Stimulated activated CD4-positive, alpha-beta T cell treated with anti-CD3 and anti-CD28 coated beads, TNF-alpha, amount 100 ng/mL, for 48 hours (primary cell): ENCODE measurements at places on chromosomes 5 and 9.

DNA sequence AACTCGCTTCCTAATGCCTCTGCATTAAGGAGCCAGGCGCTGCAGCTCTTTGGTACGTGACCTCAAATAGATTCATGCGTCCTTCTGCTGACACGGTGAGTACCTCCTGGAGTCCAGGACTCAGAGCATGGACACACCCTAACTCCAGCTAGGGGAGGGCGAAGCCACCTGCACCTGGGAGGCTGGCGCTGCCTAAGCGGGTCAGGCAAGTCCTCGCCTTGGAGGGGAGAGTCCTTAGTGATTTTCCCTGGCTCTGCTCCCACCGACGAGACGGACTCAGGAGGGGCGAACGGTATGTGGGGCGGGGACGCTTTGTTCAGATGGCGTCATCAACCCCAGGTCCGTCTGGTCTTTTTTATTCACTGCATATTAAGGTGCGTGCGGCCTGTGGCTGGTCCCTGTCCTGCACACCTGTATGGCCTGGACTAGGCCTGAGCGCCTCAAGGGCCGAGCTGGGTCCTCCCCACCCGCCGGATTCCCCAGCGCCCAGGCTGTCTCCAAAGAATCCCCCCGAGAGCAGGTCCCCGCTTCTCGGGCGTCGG lies 50.3 kb downstream of the NSUN2 start:
- no peak for DNase-seq

GRCh38 chr9:134031783-134032182 lies 6.5 kb downstream of the BRD3OS start:
- DNase-seq, result no peak

- DNase-seq, result no peak
Measured at GRCh38 chr9:133484671-133485437, 6.0 kb upstream of the SLC2A6 start.

DNA sequence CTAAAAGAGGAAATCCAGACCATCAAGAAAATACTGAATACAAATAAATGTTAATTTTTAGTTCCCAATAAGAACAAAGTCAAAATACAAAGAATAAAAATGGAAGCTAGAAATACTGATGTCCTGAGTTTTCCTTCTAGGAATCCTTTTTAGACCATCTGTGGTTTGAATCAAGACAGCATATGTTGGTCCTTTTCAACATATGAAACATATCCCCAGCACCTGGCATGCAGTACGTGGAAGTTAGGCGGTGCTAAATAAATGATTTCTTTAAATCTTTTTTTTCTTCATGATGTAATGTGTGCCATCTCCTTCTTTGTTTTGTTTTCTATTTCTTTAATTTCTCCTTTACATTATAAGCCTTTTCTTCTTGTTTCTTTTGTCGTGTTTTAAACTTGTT lies 34.0 kb downstream of the KIAA1958 start:
- no peak for DNase-seq

- DNase-seq, result no peak
Measured at GRCh38 chr5:150488519-150489359, 19.2 kb upstream of the NDST1 start.

DNA sequence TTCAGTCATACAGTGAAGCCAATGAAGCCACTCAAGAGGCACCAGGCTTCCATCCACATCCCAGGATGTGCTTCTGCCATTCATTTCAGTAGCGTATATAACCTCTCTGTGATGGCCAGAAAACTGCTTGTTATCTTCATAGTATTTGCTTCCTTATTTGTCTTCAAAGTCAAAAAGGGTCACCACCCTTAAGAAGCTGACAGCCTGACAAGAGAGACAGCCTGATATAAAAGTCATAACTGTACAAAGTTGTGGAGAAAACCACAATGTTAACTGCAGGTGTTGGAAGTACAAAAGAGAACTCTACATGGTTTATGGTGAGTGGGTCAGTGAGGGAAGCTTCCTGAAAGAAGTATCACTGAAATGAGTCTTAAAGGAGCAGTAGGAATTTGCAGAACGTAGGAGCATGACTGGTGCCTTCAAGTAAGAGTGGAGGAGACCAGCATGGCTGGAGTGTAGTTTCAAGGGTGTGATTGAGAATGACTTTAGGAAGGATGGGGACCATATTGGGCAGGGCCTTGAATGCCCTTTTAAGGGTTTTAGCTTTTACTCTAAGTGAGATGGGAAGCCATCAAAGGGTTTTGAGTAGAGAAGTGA lies 33.7 kb downstream of the NIM1K start:
- DNase-seq, result no peak
